ENCODE measurements at places on chromosomes 2 and 18.
A peak's percentile ranks its signal among the peaks of the same experiment; 100 is the strongest.

DNA sequence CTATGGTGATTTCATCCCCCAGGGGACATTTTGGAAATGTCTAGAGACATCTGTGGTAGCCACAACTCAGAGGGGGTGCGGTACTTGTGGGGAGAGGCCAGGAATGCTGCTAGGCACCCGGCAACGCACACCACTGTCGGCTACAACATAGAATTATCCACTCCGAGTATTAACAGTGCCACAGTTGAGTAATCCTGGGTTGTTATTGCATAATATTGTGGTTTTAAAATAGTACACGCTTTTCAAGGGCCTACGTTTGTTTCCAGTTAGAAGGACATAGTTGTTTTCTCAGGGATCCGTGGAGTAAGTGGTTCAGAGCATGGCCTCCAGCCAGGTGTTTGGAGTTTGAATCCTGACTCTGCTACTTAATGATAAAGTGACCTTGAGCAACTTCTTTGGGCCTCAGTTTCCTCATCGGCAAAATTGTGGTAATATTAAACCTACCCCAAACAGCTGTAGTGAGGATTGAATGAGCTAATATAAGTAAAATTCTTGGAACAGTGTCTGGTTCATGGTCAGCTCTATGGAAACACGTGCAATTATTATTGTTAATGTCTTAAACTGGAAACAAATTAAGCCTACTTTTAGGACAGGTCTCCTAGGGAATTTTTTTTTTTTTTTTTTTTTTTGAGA, 24.5 kb downstream of the CYP27A1 start:
- peak; percentile 55 for DNase-seq

DNA sequence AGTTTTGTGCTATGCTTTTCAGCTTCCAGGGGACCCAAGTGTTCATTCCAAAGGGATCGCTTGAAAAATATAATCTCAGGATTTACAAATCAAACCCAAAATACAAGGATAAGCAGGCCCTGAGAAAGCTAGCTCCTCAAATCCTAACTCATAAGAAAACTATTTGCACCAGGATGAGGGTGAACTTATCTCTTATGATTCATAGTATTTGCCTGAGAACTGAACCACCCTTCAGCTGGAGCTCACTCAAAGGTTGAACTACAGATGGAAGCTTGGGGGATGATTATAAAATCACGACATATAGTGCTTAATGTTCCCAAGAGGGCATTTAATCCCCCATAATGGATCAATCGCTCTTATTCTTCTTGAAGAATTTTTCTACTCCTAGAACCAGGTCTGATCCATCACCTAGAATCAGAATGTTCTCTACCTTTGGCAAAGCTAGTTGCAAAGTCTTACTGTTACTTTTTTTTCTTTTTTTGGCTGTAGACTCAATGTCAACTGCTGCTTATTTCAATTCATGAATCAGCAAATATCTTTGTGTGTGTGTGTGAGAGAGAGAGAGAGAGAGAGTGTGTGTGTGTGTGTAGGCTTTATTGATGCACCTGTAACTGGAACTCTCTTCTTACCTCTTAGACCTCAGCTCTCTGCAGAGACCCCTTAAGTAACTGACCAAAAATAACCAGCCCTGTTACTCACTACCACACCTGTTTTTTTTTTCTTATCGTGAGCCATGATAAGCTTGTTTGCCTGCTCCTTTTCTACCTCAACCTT, 44.8 kb downstream of the ARL4C start:
- DNase-seq = no peak

GRCh38 chr2:127810156-127810618, 784 bp downstream of the WDR33 start:
- DNase-seq = no peak

- no peak for DNase-seq
These were observed 556.9 kb upstream of the SETBP1 start for GRCh38 chr18:44123743-44124142.

GRCh38 chr2:237205561-237205971, 119.9 kb downstream of the COPS8 start:
- DNase-seq = no peak

GRCh38 chr18:22822841-22823508, 110.2 kb upstream of the RBBP8 start:
- DNase-seq = no peak

DNA sequence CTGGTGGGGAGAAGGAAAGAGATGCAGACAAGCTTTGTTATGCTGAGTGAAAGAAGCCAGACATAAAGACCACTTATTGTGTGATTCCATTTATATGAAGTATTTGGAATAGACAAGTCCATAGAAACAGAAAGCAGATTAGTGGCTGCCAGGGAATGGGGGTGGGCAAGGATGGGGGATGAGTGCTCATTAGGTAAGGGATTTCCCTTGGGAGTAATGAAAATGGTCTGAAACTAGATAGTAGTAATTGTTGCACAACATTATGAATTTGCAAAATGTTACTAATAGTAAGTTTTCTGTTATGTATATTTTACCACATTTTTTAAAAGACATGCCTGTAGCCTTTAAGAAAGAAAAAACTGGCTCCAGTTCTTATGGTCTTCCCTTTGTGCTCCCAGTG, 154.9 kb downstream of the LNPK start:
- DNase-seq = no peak

GRCh38 chr18:48946329-48946835, 4.4 kb downstream of the SMAD7 start:
- peak; percentile 53 for DNase-seq

DNA sequence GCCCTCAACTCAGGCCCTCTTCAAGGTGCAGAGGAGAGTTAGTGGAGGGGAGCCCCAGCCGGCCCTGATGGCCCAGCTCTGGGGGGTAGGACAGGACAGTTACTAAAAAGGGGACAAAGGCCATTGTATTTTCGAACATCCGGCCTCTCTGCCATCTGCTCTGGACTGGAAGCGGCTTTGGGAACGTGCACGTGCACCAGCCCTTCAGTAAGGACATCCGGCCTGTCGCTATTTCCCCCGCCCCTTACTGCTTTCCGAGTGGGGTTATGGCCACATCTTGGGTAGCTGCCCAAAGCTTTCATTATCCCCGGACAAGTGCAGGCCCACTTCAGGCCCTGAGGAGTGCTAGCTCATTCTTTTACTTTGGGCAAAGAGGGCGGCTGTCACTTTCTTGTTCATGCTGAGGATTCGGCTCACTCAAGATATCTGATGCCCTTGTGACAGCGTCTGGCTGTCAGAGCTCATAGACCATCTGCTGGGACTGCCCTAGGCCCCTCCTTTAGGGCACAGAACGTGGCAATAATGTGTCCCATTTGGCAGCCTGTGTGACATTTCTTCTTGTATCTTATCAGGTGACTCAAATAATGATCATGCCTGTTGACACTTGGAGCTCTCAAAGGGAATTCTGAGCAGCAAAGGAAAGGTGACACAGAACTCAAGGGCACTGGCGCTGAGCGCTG, 17.5 kb downstream of the SLC4A3 start:
- DNase-seq = peak; percentile 42

GRCh38 chr2:28621172-28622100, 125.6 kb downstream of the PLB1 start:
- peak; percentile 73 for DNase-seq

- peak; percentile 29 for DNase-seq
These were observed 136.8 kb downstream of the SMAD7 start for GRCh38 chr18:48813833-48814489.

DNA sequence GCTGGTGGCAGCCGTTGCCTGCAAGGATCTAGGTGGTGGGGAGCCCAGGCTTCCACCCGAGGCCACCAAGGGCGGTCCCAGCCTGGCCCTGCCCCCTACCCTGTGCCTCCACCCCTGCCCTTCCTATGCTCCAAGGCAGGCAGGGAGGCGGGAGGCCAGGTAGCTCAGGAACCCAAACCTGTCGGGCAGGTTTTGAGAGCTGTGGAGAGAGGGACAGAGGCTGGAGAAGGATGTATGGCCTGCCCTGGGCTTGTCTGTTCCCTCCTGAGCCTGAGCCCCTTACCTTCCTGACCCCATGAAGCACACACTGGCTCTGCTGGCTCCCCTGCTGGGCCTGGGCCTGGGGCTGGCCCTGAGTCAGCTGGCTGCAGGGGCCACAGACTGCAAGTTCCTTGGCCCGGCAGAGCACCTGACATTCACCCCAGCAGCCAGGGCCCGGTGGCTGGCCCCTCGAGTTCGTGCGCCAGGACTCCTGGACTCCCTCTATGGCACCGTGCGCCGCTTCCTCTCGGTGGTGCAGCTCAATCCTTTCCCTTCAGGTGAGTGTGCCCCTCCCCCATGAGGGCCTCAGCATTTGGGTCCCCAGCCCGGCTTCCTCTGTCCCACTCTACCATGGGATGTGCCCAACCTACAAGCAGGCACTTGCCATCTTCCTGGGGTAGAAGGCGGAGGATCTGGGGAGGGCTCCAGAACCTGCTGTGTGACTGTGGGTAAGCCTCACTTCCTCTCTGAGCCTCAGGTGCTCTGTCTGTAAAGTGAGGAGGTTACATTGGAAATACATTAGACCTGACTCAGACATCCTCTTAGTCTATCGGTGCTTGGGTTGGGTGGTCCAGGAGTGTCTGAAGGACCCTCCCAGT, at the start of gene PROM2:
Gene PROM2, plus strand, starts transcription at position 159 of the 860 bp plus-strand sequence. Its CDS starts 137 bp downstream, at position 296.
- no peak for DNase-seq

DNA sequence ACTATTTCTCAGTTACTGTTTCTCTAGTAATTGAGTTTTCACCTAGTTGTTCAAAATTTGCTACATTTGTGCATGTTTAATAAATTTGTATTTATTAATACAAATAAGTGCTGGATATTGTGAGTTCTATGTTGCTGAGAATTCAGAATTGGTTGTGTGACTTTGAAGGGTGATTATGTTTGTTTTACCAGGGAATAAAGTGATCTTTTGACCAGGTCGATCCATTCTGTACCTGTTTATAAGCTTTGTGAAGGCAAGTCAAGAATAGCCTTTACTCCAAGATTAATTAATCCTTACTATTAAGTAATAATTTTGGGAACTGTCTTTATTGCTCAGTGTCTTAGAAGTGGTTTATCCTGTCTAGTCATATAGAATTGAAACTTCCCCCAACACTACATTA, 230.0 kb upstream of the GYPC start:
- DNase-seq = no peak

GRCh38 chr2:128499367-128500137, 180.9 kb upstream of the HS6ST1 start:
- DNase-seq = peak; percentile 38

- no peak for DNase-seq
These were observed 21.6 kb downstream of the KCNG2 start for GRCh38 chr18:79819064-79819967.

- no peak for DNase-seq
These were observed 76.0 kb downstream of the RFTN2 start for GRCh38 chr2:197599285-197599965.

DNA sequence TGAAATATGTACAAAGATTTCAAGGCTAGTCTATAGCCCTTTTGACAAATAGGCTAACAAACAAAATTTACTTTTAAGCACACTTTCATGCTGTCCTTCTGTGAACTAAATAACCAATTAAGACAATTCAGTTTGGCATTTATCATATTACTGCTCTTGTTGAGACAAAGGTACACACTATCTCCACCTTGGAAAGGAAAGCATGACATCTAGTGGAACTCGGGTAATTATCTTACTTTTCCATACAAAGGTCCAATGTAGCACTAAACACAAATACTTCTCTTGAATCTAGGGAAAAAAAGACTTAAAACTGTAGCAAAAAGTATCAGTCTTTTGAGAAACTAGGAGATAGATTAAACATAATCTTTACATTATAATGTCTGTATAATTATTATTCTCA, 125.0 kb upstream of the CD226 start:
- no peak for DNase-seq

- no peak for DNase-seq
These were observed 426.5 kb downstream of the SLC4A3 start for GRCh38 chr2:220053919-220054318.

DNA sequence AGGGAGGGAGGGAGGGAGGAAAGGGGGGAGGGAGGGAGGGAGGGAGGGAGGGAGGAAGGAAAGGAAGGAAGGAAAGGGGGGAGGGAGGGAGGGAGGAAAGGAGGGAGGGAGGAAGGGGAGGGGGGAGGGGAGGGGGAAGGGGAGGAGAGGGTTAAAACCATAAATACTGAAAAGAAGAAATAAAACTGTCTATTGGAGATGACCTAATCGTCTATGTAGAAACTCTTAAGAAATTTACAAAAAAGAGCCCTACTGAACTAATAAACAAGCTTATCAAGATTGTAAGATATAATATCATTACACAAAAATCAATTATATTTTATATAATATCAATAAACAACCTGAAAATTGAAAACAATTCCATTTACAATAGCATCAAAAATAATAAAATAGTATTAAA, 32.3 kb upstream of the CTDP1 start:
- DNase-seq = no peak

- no peak for DNase-seq
These were observed 94.1 kb upstream of the OTOS start for GRCh38 chr2:240234503-240234951.

DNA sequence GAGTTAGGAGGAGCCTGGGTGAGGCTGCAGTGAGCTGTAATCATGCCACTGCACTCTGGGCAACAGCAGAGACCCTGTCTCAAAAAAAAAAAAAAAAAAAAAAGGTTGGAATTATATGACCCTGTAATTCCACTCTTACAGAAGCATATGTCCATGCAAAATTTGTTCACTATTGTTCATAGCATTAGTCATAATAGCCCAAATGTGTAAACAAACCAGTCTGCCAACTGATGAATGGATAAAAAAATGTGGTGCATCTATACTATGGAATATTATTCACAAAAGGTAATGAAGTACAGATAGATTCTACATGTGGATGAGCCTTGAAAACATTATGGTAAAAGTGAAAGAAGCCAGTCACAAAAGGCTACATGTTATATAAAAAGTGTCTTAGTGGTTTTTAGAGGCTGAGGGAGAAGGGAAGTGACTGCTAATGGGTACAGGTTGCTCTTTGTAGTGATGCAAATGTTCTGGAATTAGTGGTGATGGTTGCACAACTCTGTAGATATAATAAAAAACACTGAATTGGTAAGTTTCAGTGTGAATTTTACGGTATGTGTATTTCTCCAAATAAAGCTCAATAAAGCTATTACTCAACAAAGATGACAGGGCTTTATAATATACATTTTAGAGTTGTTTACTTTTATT, 9.4 kb downstream of the COA5 start:
- no peak for DNase-seq

- peak; percentile 48 for DNase-seq
These were observed 270.7 kb upstream of the NRP2 start for GRCh38 chr2:205411558-205411957.

DNA sequence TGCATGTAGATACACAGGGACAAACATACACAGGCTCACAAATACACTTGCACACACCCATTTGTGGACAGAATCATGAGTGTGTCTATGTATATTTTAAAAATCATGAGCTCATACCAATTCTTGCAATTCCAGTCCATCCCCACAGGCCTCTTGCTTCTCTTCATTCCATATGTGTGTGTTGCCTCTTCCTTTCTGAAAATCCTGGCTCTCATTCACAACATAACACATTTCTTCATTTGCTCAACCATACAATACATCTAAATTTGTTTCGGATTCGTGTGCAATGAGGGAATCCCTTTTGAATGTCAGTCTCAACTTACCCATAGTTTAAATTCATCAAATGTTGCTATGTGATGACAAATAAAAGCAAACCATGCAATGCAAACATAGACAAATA, 51.4 kb downstream of the GNAL start:
- DNase-seq = no peak

- no peak for DNase-seq
These were observed 8.1 kb downstream of the SEPTIN2 start for GRCh38 chr2:241323778-241324177.

- DNase-seq = no peak
These were observed 26.7 kb downstream of the ITGA4 start for GRCh38 chr2:181483876-181484275.

All from right forelimb (tissue), 1 donor.